Skin of body (tissue), 3 donors: ENCODE measurements at places on chromosomes 2 and 18.
A peak's percentile ranks its signal among the peaks of the same experiment; 100 is the strongest.

DNA sequence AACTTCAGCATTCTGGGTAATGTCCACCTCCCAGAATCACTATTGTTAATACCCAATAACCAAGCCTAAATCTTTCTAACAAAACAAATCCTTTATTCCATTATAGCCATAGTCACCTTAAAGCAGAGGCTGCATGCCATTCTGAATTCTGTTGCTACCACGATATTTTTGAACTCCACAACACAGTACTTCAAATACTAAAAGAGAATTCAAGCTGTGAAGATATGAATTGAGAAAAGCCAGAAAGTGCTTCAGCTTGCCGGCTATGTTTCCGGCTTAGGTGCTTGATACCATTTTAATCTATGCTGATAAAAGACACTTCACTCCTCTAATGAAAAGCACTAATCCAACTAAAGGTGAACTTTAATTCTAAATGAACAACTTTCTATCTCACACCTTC is 41.3 kb downstream of the GAREM1 start:
- DNase-seq, result no peak

DNA sequence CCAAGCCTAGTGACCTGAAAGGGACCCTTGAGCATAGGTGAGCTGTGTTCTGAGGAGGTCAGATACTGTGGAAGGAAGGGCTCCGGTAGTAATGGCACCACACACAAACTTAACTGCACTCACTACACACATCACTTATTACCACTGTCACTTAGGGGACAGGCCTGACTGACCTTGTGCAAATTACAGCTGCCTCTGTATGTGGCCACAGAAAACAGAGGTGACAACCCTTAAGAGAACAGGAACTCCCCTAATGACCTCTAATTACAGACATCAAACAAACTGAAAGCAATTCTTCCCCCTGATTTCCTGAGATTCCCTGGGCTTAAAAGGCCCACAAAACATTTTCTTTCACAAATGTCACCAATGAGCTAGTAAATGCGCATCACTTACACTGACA is 360.6 kb downstream of the RND3 start:
- DNase-seq, result no peak

GRCh38 chr18:66874375-66874774 is 270.5 kb upstream of the CDH19 start:
- no peak for DNase-seq

DNA sequence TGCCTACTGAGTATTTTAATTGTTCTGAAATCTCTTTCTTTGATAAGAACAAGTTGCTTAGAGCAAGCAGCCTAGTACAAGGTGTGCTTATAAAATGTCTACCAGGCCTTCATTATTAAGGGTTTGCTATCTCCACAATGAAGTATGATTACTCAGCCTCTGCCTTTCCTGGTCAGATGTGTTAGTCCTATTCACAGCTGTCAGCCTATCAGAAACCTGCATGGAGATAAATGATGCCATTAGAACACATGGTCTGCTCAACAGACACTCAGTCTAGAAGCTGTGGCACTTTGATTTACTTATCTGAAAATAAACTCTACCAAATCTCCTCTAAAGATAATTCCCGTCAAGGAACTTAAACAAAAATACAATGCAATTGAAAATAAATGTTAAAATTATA is 448.7 kb downstream of the ERBB4 start:
- no peak for DNase-seq

GRCh38 chr2:64227603-64228125 is 83.4 kb upstream of the PELI1 start:
- peak; percentile 77 for DNase-seq

GRCh38 chr18:55968550-55968949 is 380.6 kb upstream of the TCF4 start:
- DNase-seq, result no peak

GRCh38 chr18:28766721-28767120 is 589.8 kb upstream of the CDH2 start:
- no peak for DNase-seq

DNA sequence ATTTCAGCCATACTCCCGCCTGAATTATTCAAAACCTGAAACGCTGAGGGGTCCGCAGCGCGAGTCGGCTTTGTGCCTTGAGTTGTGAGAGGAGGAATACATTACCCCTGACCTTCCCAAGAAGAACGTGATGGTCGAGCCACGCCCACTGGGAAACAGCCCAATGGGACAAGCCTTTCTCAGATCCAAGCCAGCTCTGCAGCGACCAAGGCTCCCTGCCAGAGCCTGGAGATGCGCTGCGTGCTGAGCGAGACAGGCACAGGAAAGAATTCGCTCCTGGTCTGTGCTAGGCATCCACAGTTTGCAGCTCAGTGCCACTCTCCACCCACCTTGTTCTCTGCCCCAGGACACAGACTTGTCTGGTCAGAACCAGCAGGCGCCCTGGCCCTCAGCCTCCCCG is 74.1 kb upstream of the GLI2 start:
- DNase-seq, result no peak

DNA sequence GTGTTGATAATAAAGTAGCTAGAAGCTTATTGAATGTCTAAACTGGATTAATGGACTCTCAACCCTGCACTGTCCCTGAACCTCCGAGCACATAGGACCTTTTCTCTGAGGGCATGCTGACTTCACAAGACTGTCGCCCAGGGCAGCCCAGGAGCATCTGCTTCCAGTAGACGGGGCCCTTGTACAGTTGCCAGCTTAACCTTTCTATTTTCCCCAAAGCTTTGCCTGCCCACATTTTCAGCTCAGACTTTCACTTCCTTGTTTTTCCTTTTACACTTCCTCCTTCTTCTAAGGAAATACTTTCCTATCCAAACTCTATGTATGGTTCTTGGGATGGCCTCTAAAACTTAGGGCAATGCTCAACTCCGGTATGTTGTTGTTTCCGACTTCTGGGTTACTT is 1.3 kb downstream of the VWA3B start:
- no peak for DNase-seq
